ENCODE measurements at places on chromosomes 12 and 14.

GRCh38 chr14:71341156-71341555 lies 433.9 kb downstream of the PCNX1 start:
- no peak for DNase-seq

DNA sequence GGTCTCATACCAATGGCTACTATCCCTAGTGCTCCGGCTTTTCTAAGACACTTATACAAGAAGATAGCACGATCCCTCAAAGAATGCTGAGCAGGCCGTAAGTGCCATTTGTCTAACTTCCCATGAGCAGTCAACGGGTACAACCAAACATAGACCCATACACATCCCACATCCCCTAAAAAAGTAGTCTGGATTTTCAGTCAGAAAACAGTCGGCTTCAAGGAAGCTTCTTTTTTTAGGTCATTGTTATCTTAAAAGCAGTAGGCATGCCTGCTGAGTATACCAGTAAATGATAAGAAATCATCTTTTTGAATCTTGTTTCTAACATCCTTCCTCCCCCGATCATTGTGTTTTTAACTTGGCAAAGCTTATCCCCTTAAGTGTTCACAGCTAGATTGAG lies 19.8 kb downstream of the OSBPL8 start:
- no peak for DNase-seq

GRCh38 chr14:106372870-106373652 lies 846.7 kb downstream of the TMEM121 start:
- DNase-seq, result no peak

DNA sequence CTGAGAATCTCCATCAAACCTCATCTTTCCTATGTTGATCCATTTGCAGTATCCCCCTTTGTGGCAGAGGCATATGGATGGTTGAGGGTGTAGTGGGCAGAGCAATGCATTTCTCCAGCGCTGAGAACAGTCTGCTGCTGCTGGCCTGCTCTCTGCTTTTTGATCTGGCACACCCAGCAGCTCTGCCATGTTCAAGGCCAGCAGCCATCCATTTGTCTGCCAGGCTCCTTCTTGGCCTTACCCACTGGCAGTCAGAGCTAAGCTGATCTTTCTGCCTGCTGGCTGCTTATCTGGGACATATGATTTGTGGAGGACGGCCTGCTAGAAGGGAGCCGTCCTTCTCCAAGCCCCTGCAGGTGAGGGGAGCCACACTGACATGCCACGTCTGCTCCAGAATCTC lies 17.0 kb downstream of the NPC2 start:
- no peak for DNase-seq

GRCh38 chr12:93802293-93802692 lies 125.1 kb downstream of the CRADD start:
- no peak for DNase-seq

- no peak for DNase-seq
These were observed 3.5 kb downstream of the CDKN1B start for GRCh38 chr12:12720672-12721161.

DNA sequence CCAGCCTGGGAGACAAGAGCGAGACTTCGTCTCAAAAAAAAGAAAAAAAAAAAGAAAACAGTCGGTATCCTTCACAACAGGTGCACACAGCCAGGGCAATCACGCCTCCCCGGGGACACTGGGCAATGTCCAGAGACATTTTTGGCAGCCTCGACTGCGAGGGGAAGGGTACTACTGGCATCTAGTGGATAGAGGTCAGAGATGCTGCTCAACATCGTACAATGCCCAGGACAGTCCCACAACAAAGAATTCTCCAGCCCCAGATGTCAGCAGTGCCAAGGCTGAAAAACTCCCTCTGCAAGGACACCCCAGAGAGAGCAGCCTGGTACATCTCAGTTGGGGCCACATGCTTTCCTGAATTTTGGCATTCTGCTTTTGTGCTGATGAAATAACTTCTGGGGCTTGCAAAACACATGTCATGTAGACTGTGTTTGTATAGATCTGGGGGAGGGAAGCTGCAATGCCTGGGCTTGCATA lies 21.5 kb downstream of the ALDH2 start:
- no peak for DNase-seq

- no peak for DNase-seq
These were observed 27.3 kb downstream of the LLPH start for GRCh38 chr12:66103016-66103913.

- peak; percentile 30 for DNase-seq
These were observed 990 bp downstream of the FERMT2 start for GRCh38 chr14:52949711-52950409.

GRCh38 chr12:107761502-107761904 lies 566 bp upstream of the PRDM4 start:
- DNase-seq, result no peak

DNA sequence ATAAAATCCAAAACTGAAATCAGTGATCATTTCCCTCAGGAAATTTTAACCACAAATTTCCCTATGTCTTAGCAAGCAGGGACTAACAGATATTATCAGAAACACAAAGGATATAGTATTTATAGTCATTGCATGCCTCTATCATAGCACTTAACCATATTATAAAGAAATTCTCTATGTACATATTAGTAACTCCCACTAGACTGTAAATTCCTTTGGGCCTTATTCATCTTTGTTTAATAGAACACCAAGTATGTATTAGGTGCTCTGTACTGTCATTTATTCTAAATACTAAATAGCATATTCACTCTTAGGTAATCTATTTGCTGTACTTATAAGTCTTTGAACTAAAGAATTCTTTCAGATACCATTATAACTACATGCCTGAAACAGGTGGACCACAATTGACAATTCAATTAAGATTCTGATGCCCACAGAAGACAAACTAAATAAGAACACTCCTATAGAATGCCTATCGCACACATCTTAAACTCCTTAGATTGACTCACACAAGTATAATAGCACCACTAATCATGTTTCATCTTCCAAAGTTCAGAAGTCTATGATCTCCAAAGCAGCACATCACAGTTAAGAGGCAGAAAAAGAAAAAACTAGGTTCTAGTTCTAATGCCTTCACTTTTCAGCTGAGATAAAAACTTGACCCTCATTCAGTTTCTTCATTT lies 134.1 kb downstream of the FSCB start:
- DNase-seq, result no peak

GRCh38 chr14:37585971-37586796 lies 8.9 kb downstream of the FOXA1 start:
- DNase-seq, result no peak

DNA sequence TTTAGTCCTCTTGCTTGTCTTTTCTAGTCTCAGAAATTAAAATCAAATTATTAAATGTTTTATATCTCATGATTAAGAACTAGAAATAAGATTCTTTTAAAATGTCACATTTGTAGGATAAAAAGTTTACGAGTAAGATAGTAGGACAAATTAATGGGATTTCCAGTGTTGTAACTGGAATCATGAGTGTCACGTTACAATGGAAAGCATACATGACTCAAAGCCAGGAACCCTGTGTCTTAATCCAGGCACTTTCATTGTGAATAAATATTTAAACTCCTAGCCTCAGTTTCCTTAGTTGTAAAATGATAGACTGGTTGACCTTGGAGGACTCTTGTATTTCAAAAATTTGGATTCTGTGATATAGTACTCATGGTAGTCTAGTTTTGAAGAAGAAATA lies 84.9 kb downstream of the MIA2 start:
- DNase-seq, result no peak

GRCh38 chr14:61603736-61604135 lies 91.6 kb upstream of the HIF1A start:
- no peak for DNase-seq

DNA sequence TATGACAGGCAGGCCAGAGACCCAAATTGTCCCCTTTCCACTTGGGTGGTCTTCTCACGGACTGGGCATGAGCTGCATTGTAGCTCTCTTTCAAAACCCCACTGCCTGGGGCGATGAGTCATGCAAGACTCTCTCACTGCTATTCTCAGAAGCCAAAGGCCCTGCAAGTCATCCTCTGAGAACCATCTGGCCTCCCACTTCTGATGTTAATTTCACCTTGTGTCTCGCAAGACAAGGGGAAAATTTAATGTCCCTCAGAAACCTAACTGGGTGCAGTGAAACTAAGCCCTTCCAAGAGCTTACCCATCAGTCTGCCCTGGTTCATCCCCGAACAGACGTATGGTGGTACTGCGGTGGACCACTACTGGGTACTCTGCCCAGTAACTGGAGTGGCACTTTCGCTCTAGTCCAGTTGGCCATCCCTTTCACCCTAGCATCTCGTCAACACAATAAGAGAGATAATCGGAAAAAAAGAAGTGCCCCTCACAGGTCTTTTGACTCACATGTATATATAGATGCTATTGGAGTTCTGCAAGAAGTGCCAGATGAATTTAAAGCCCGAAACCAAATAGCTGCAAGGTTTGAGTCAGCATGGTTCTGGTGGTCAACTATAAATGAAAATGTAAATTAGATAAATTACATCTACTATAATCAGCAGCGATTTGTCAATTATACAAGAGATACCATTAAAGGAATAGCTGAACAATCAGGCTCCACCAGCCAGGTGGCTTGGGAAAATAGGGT lies 31.3 kb upstream of the LALBA start:
- DNase-seq, result no peak

DNA sequence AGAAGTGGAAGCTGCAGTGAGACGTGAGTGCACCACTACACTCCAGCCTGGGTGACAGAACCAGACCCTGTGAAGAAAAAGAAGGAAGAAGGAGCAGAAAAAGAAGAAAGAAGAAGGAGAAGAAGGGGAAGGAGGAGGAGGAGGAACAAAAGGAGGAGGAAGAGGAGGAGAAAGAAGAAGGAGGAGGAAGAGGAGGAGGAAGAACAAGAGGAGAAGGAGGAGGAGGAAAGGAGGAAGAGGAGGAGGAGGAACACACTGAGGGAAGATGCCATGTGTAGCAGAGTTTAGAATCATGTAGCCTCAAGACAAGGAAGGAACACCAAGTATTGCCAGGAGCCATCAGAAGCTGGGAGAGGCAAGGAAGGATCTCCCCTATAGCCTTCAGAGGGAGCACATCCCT lies 241.5 kb downstream of the KSR2 start:
- no peak for DNase-seq

DNA sequence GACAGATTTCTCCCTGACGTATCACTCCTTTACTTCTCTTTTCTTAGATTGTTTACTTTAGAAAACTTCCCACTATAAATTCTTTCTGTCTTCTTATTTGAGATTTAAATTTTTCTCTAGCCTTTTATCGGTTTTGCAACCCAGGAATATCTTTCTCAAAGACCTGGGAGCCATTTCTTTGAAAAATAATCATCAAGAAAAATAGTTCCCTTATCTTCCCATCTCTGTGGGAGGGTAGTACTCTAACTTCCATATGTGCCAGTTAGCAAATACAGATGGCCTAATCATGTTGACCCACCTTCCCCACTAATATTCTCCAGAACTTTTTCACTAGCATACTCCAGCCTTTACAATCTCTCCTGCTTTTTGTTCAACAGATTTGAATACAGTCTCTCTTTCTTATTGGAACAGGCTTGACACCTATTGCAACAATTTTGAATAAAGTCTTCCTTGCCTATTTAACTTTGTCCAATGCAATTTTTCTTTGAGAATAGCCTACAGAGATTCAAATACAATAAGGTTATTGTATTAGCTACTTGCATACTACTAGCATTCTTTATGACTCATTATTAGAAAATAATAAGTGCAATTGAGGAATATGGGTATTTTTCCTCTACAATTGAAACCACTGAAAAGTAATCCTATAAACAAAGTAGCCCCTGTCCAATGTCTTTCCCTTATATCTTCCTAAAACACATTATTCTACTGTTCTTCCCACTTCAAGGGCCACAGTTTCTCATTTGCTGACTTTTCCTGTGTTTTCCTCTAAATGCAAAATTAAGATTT lies 27.4 kb upstream of the KLRB1 start:
- no peak for DNase-seq

DNA sequence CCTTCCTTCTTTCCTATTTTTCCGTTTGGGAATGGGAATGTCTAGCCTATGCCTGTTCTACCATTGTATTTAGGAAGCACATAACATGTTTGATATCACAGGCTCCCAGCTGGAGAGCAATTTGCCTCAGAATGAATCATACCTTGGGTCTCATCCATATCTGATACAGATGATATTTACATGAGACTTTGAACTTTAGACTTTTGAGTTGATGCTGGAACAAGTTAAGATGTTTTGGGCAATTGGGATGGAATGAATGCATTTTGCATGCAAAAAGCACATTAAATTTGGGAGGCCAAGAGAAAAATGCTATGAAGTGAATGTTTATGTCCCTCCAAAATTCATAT lies 61.9 kb upstream of the BEGAIN start:
- no peak for DNase-seq

- DNase-seq, result no peak
These were observed 47.3 kb downstream of the WDR20 start for GRCh38 chr14:102187044-102187443.

DNA sequence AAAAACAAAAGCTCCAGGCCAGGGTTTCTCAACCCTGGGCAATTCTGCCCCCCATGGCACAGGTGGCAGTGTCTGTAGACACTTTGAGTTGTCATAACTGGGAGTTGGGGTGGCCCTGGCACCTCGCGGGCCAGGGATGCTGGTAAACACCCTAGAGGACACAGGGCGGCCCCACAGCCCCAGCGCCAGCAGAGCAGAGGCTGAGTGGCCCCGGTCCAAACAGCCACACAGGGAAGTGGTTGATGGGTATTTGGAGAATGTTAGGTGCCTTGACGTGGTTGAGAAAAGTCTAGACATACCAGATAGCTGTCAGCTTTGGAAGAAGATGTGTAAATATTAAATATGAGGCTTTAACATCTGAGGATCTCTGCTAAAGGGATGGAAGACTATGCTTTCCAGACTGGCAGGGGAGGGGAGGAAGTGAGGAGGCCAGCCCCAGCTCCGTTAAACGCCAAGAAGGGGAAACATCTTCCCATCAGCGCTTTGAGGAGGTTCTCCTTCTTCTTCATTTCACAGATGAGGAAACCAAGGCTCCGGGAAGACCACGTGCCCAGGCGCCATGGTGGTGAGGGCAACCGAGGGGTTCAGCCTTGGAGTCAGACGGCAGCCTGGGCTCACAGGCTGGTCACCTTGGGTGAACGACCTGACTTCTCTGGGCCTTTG lies 103.7 kb downstream of the SCARB1 start:
- no peak for DNase-seq

DNA sequence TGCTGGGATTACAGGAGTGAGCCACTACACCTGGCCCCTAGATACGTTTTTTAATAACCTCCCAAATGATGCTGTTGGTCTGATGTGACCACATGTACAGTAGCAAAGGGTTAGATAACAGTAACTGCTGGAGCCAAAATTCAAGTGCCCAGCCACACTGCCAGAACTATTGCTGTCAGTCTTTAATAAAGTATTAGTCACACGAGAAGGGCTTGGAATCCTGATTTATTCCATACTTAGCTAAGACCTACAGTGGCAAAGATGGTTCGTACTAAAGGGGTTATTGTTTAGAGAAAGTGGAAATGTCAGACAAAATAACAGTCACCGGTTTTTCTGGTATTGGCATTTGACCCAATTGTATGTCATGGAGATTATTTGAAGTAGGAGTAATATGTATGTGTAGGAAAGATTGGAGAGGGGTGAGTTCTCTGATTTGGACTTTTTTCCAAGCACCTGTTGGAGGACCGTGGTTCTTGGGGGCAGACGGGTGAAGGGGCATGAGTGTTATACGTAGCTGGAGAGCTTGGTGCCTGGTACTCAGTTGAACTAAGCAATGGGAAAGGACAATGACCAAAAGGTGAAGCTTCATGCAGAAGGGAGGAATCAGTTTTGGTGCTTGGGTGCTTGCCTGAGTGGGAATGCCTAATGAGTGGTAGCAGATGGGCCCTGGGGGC lies 9.7 kb downstream of the TUBA1C start:
- DNase-seq, result no peak
